ENCODE measurements at places on chromosomes 7 and 10. TPM values are rescaled to one million over a fixed set of nuclear protein-coding genes. Genes with fewer than 3 reads are reported as not detected.
A peak's percentile ranks its signal among the peaks of the same experiment; 100 is the strongest.

GRCh38 chr10:34589275-34589674 lies 225.8 kb downstream of the PARD3 start:
- DNase-seq = no peak

The IFIT1B gene
- 0.81 TPM for total RNA-seq

DNA sequence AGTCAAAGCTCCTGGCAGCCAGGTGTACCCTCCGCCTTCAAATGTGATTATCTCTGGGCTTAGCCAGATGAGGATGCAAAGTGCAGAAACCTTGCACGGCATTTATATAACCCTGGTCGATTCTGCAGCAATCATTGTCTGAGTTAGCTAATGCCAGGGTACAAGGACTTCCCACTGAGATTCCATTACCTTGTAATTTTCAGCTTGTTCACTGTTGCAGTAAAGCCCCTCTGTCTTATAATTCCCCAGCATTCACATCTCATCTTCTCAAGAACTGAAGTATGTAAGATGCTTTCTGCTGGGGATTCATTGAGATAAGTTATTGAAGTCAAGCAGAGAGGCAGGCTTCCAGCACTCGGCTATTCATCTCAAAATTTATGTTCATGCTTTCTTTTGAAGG lies 1090.6 kb upstream of the AUTS2 start:
- no peak for DNase-seq

The SFMBT2 gene
- total RNA-seq = 14.2 TPM

GRCh38 chr10:71964098-71964742 lies at the start of gene CHST3:
Gene CHST3, plus strand, starts transcription at chr10:71964395. Its CDS starts 41,448 bp downstream, at chr10:72005843.
- DNase-seq = peak; percentile 90

The MTERF1 gene
- total RNA-seq = 7.5 TPM

DNA sequence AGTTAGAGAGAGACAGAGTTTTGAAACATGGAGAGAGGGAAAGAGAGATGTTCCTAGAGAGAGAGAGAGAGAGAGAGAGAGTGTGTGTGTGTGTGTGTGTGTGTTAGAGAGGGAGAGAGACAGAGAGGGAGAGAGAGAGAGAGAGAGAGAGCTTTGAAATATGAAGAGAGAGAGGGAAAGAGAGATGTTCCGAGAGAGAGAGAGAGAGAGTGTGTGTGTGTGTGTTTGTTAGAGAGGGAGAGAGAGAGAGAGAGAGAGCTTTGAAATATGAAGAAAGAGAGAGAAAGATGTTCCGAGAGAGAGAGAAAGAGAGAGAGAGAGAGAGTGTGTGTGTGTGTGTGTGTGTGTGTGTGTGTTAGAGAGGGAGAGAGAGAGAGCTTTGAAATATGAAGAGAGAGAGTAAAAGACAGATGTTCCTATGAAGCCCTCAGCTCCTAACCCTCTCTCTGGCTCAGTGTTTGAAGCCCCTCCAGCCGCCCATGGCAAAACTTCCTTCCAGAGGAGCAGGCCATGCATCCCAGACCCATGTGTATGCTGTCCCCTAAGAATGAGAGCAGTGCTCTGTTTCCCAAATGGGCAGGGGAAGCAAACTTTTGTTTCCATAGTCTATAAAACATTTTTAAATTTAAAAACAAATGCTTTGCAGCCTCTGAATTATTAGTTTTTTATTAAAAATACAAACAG lies 130.9 kb downstream of the KCNMA1 start:
- peak; percentile 15 for DNase-seq

The PRF1 gene
- total RNA-seq = 1.2 TPM

GRCh38 chr7:21939136-21939857 lies 6.4 kb downstream of the CDCA7L start:
- DNase-seq = no peak

The NEURL1 gene
- total RNA-seq = 0.54 TPM

The ZNF804B gene
- total RNA-seq = 0.05 TPM

The PILRA gene
- 2.3 TPM for total RNA-seq

GRCh38 chr7:129642871-129643549 lies 31.5 kb downstream of the NRF1 start:
- no peak for DNase-seq

The PRKAR2B gene
- 37.7 TPM for total RNA-seq

The TEX36 gene
- total RNA-seq = not detected

DNA sequence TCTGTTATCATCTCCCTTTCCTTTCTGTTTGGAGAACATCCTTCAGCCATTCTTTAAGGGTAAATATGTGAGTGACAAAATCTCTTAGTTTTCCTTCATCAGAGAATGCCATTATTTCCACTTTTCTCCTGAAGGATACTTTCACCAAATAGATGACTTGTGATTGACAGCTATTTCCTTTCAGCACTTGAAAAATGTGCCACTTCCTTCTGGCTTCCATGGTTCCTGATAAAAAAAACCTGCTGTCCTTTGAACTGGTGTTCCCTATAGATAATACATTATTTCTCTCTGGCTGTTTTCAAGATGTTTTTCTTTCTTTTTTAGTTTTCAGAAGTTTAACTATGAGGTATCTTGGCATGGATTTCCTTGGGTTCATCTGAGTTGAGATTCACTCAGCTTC lies 79.7 kb downstream of the TBXAS1 start:
- DNase-seq = no peak

- DNase-seq = no peak
Measured at GRCh38 chr7:23709081-23709750, 803 bp upstream of the STK31 start.

The CUTC gene
- total RNA-seq = 33.2 TPM

DNA sequence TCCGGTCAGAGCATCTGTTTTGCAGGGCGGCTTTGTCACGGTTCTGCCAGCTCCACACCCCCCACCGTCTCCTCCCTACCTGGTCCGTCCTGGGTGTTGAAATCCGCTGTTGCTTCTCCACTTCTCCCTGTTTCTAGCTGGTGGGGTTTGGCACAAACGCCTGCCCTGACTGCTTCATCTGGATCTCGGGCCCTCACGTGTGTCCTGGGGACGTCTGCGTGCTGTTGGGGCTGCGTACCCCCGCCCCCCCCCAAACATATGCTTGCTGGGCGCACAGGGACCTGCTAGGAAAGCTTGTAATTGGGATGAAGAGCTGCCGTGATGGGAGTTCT lies 11.3 kb downstream of the AMZ1 start:
- DNase-seq = no peak

DNA sequence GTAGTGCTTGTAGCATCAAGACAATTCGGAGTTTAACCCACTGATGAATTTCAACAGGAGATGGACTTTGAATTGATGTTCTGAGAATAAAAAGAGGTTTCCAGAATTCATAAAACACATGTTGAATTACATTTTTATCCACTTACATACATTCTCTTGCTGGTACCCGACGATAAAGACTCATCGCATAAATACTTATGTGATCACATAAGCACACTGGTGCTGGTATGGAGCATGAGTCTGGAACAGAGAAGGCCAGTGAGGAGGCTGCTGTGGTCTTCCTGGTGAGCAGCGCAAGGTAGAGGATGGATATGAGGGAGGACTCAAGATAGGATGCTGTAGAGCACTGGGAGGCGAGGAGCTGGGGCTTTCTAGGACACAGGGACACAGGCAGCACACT lies 109.0 kb downstream of the RNF216 start:
- no peak for DNase-seq

- DNase-seq = no peak
Measured at GRCh38 chr10:50431791-50432190, 180.5 kb upstream of the ASAH2 start.

The CYP2C8 gene
- not detected for total RNA-seq

DNA sequence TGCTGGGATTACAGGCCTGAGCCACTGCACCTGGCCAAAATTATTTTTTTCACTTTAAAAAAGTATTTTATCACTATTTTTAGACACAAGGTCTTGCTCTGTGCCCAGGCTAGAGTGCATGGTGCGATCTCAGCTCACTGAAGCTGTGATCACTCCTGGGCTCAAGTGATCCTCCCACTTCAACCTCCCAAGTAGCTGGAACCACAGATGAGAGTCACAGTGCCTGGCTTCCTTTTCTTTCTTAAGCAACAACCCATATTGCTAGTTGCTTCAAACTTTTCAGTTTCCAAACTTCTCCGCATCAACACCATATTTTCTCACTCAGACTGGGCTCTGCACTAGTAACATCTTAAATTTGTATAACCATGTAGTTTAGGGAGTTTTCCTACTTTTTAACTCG lies 9.5 kb upstream of the SMC3 start:
- no peak for DNase-seq

DNA sequence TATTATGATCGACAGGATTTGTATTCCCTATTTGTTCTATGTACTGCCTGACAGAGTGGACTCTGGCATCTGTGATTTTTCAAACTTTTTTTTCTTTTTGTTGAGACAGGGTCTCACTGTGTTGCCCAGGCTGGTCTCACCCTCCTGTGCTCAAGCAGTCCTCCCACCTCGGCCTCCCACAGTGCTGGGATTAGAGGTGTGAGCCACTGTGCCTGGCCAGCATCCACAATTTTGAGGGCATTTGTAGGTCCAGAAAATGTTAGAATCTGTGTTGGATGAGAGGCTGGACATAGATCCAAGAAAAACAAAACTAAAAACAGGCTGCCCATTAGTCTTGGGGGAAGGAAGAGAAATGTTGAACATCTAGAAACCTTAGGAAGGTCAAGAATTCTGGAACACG lies 34.3 kb downstream of the SGPL1 start:
- no peak for DNase-seq

- DNase-seq = no peak
Measured at GRCh38 chr10:60185421-60185820, 204.3 kb downstream of the ANK3 start.

- no peak for DNase-seq
Measured at GRCh38 chr10:26064106-26064505, 130.1 kb downstream of the MYO3A start.

The DHX32 gene
- total RNA-seq = 45.1 TPM

GRCh38 chr7:44432381-44432977 lies 58.0 kb downstream of the NUDCD3 start:
- DNase-seq = no peak

DNA sequence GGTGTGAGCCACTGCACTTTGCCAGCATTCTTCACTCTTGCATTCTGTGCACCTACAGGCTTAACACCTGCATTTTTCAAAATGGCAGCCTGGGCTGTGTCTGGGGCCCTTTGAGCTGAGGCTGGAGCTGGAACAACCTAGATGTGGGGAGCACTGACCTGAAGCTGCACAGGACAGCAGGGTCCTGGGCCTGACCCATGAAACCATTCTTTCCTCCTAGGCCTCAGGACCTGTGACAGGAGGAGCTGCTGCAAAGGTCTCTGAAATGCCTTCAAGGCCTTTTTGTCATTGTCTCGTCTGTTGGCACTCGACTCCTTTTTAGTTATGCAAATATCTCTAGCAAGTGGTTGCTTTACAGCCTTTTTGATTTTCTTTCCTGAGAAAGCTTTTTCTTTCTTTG lies 82.3 kb downstream of the INPP5A start:
- no peak for DNase-seq

The CYP26C1 gene
- total RNA-seq = not detected

- DNase-seq = no peak
Measured at GRCh38 chr7:54992871-54993475, 25.8 kb upstream of the EGFR start.

The UPK3B gene
- 0.38 TPM for total RNA-seq

- no peak for DNase-seq
Measured at GRCh38 chr10:18532881-18533535, 118.4 kb downstream of the NSUN6 start.

The ZNF503 gene
- total RNA-seq = 3.3 TPM

The SUN3 gene
- not detected for total RNA-seq

DNA sequence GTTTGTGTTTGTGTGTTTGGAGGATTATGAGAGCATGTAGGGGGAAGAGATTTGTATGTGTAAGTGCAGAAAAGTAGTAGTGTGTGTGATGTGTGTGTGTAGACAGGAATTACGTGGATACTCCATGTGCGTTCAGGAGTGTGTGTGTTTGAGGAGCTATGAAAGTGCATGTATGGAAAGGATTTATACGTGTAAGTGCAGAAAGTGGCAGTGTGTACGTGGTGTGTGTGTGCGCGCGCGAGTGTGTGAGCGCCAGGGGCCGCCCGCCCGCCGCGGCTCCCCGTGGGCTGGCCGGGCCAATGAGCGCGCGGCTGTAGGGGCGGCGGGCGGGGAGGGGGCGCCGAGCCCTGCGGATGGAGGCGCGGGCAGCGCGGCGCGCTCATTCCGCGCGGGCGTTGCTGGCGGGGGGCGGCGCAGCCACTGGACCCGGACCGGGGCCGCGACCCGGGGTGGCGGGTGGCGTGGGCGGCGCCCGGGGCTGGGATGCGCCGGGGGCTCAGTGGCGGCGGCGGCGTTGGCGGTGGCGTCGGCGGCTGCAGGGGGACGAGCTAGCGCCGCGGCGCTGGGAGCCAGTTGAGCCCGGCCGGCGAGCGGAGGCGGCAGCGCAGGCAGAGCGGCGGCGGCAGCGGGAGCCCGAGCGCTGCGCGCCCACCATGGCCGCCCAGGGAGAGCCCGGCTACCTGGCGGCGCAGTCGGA lies at the start of gene BICC1:
TSS of gene BICC1 (plus strand) at position 382 of the 697 bp plus-strand sequence. CDS start at position 654, 272 bp downstream.
- DNase-seq = peak; percentile 75

DNA sequence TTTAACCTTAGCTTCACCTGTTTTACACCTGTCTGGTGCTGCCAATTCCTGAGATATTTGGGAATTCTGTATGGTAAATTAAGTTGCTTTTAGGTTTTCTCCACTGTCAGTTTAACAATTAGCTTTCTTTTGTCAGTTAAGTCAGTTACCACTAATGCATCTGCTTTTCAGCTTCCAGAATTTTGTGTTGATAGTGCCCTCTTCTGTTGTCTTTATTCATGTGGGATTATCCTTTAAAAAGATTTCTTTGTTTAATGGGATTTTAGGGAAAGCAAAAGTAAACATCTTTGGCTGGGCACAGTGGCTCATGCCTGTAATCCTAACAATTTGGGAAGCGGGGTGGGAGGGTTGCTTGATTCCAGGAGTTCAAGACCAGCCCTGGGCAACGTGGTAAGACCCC lies 8.1 kb downstream of the TFAM start:
- DNase-seq = no peak

The CFAP43 gene
- total RNA-seq = 0.08 TPM

- DNase-seq = no peak
Measured at GRCh38 chr10:6928586-6928985, 348.5 kb upstream of the PRKCQ start.

GRCh38 chr10:104084482-104085142 lies 1.1 kb downstream of the COL17A1 start:
- DNase-seq = no peak

- DNase-seq = no peak
Measured at GRCh38 chr7:6026820-6027311, 4.3 kb upstream of the ANKRD61 start.

The CDHR3 gene
- total RNA-seq = 0.62 TPM

- no peak for DNase-seq
Measured at GRCh38 chr10:112336556-112337201, 37.2 kb upstream of the ACSL5 start.

DNA sequence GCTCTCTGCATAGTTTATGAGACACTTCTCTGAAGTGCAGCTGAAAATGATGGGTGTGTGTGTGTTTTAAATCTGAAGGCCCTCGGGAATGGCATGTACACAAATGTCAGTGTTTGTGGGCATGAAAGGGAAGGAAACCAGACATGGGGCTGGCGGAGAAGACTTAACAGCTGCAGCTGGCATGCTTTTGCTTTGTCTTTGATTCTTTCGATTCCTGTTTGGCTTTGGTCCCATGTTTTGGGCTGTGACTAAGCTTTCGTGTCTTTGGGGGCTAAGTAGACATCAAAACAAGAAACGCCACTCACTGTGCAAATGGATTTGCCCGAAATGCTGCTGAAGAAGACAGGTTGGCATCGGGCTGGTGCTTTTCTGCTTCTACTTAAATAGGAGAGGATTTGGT lies 179.3 kb downstream of the PFKFB3 start:
- no peak for DNase-seq

The GPR146 gene
- total RNA-seq = 12.6 TPM

Data from cardiac septum (tissue), 1 donor.